ENCODE measurements at places on chromosomes 4 and X.

- DNase-seq = no peak
Measured at GRCh38 chr4:22323691-22324090, 192.2 kb downstream of the ADGRA3 start.

GRCh38 chrX:70553516-70553915 lies 108.9 kb downstream of the DLG3 start:
- DNase-seq = no peak

DNA sequence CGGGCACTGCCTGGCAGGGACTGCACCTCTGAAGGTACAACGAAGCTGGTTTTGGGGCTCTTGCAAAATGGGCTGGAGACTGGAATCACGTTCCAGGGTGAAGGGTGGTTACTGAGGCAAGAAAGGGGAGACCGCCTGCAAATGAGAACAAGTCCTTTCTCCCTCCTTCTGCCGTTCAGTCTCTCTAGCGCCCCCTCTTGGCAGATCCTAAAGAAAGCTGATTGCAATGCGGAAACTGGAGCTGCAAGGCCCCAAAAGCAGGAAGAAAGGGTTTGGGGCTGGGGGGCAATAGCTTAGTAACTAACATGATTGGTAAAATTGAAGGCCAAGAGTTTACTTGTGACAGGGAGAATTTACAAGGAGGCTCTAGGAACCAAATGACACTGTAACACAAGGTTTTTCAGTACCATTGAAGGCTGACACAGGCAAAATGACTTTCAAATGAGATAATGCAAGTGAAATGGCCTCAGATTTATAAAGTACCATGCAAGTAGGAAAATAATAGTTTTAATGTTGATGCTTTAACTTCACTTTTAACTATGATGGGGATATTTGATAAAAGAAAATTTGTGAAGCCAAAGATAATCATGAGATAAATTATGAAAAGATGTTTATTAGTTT lies 222.7 kb upstream of the HAND2 start:
- no peak for DNase-seq

- no peak for DNase-seq
Measured at GRCh38 chr4:131006388-131006787, 1910.4 kb downstream of the C4orf33 start.

DNA sequence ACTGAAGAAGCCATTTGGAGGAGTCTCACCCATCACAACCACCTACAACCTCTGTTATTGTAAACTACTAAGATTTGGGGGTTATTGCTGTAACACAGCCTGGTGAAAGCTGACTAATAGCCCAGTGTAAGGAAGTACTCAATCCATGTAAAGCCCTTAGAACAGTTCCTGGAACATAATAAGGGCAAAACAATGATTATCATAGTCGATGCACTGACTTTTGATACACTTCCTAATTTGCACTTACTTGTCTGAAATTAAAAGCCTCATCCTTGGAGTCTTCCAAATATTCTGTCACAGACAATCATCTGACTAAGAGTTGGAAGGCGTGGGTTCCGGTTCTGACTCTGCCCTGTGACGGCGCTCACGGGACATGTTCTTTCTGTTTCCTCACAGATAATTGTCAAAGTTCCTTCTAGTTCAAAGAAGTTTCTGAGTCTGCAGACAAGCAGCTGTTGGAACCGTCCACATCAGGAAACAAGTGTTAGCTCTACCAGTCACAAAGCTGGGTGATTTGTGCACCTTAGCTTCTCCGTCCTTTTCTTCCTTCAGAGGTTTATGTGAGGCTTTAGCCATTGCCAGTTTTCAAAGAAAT lies 33.4 kb upstream of the RASGEF1B start:
- no peak for DNase-seq

DNA sequence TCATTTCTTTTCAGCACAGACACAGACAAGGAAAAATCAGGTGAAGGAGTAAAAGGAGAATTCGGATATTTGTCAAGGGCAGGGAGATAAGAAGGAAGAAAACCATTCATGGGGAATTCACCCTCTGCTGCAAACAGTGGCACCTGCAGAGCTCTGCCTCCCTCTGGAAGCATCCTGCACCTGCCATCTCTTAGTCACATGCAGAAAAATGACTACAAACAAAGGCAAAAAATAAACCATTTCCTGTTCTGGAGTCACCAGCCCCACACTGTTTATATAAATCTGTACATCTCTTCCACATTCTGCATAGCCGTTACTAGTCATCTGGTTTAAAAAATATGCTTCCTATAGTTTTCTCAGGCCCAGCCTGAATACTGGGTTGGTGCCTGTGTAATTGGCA lies 205.3 kb downstream of the ARAP2 start:
- DNase-seq = no peak

DNA sequence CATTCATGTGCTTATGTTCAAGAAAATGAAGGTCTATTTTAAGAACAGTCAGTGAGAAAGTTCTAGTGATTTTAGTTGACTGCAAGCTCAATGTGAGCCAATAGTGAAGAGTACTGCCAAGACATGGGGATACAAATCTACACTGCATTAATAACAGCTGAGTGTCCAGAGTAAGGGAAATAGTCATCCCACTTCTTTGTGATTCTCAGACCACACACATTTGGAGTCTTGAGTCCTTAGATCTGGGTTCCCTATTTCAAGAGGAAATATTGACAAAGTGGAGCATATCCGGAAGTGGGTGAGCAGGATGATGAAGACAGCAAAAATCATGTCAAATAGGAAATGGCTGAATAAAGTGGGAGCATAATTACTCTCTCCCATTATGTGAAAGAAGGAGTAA lies 171.1 kb downstream of the LARP7 start:
- DNase-seq = no peak

GRCh38 chrX:149639568-149639967 lies 8.0 kb upstream of the TMEM185A start:
- DNase-seq = no peak

GRCh38 chrX:22078117-22078516 lies 46.0 kb downstream of the PHEX start:
- no peak for DNase-seq

GRCh38 chr4:31054295-31054694 lies 334.1 kb downstream of the PCDH7 start:
- DNase-seq = no peak

DNA sequence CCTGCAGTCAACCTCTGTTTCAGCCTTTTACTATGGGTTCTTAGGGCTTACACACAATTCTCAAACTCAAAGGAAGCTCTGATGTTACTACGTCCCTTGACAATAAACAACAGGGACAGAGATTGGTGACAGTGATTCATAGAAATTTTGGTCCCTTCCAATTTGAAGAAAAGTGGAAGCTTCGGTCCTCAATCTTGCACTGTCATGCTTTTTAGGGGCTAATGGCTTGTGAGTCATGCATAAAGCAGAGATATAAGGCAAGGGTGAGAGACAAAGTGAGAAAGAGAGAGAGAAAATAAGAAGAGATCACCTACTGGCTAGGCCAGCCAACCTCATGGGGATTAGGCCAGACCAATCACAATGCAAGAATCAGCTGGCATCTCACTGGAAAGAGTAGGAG lies 63.2 kb upstream of the STARD8 start:
- no peak for DNase-seq
